ENCODE measurements at places on chromosomes 3 and 15. TPM values are rescaled to one million over a fixed set of nuclear protein-coding genes. Genes with fewer than 3 reads are reported as not detected.

Gene GOLGA6D
- not detected for total RNA-seq

Gene UBAP1L
- total RNA-seq, result 2.4 TPM

Gene CTXN2
- not detected for total RNA-seq

Gene FRMD5
- total RNA-seq, result 1.5 TPM

Gene OR4F15
- total RNA-seq, result not detected

Gene CIDEC
- 0.16 TPM for total RNA-seq

Gene PLXNA1
- 11.9 TPM for total RNA-seq

Gene SPESP1
- 0.39 TPM for total RNA-seq

Gene TMEM212
- total RNA-seq, result not detected

Gene CYP1A1
- 0.14 TPM for total RNA-seq

All from pancreas (tissue), 10 donors.